Fibroblast of skin of back (primary cell): ENCODE measurements at places on chromosomes 16 and 17.

DNA sequence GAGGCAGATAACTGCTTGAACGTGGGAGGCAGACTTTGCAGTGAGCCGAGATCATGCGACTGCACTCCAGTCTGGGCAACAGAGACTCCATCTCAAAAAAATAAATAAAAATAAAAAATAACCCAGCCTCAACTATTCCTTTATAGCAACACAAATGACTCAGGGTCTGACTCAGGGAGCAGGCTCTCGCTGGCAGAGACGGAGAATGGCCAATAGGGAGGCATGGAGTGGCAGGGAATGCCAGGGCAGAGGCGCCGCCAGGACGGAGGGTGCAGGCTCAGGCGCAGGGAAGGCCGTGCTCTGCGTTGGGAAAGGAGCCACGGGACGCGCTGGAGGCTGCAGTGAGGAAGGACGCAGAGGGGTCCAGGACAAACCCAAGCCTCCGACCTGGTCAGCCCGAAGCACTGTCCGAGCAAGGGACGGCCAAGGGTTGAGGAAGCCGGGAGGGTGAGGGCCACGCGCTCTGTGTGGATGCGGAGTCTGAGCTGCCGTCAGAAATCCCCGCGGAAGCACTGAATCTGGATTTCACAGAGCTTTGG lies 40.3 kb downstream of the PKD1 start:
- DNase-seq, result peak; percentile 33

DNA sequence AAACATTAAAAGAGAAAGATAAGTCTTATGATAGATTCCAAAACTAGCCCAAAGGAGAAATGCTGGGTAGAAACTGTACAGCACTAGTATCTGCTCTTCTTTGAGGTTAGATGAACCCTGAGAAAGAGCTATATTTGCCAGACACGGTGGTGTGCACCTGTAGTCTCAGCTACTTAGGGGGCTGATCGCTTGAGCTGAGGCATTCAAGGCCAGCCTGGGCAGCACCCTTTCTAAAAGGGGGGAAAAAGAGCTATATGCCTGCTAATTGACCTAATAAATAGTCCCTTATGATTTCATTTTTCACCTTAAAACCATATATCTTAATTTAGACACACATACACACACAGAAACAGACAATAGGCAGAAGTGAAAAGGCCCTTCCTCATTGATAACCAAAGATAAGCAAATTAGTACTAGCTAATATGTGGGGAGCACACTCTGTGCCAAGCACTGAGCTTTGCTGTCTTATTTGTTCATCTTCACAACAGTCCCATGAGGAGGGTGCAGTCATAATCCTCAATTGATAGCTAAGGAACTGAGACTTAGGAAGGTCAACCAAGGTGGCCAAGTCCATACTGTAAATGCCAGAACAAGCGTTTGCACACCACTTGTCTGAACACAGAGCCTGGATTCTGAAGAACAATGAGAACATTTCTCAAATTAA lies 56.6 kb upstream of the NLK start:
- DNase-seq, result no peak

- DNase-seq, result no peak
Measured at GRCh38 chr16:10947211-10947787, 2.9 kb downstream of the CLEC16A start.

DNA sequence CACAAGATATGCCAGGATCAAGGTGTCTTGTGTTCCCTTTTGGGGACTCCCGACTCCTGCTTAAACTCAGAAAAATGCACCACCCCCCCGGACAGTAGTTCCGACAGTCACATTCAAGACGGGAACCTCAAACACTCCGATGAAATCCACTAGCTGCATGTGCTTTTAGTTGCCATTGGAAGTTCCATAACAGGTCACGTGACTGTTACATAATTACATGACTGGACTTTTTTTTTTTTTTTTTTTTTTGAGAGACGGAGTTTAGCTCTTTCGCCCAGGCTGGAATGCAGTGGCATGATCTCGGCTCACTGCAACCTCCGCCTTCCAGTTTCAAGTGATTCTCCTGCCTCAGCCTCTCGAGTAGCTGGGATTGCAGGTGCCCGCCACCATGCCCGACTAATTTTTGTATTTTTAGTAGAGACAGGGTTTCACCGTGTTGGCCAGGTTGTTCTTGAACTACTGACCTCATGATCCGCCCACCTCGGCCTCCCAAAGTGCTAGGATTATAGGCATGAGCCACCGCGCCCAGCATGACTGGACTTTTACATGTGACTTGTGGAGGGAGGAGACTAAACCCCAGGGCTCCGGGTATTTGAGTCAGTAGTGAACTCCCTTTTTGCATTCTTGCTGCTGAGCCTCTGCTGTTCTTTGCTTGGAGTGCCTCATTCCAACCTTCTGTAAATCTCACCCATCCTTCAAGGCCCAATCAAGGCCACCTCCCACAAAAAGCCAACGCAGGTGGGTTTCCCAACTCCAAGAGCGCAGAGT lies 1.6 kb downstream of the SIRT7 start:
- DNase-seq, result peak; percentile 62

DNA sequence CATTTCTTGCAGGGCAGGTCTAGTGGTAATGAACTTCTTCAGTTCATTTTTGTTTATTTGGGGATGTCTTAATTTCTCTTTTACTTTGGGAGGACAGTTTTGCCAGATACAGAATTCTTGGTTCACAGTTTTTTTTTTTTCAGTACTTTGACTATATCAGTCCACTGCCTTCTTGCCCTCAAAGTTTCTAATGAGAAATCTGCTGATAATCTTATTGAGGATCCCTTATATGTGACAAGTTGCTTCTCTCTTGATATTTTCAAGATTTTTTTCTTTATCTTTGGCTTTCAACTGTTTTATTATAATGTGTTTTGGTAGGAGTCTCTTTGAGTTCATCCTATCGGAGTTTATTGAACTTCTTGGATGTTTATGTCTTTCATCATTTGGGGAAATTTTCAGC lies 42.8 kb downstream of the CLEC19A start:
- DNase-seq, result no peak

DNA sequence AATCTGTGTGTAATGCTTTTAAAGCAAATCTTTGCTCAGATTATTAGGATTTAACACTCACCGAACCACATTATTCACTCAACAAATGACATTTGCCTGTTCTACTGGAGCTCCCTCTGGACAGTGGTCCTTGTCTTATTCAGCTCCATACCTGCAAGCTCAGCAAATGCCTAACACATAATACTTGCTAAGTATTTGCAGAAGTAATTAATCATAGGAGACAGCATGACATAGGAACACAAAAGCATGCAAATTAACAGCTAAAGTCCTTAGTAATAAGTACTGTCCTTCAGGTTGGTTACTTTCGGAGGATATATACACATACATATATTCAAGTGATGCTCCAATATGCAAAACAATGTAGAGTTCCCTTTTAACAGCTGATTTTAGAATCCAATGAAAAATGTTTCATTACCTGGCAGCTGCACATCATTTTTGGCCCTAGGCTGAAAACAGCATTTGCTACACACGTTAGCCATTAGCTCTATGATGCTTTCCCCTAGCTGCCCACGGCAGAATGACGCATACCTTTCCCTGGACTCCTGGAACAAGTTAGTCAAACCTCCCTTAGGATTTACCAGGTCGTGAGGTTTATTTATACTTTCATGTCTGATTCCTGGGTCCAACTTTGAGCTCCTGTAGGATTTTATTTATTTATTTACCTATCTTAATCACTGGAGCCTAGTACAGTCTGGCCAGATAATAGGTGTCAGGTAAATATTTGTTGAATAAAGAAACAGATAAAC lies 8.6 kb downstream of the BRD7 start:
- peak; percentile 6 for DNase-seq
